ENCODE measurements at places on chromosomes 2 and 18.

DNA sequence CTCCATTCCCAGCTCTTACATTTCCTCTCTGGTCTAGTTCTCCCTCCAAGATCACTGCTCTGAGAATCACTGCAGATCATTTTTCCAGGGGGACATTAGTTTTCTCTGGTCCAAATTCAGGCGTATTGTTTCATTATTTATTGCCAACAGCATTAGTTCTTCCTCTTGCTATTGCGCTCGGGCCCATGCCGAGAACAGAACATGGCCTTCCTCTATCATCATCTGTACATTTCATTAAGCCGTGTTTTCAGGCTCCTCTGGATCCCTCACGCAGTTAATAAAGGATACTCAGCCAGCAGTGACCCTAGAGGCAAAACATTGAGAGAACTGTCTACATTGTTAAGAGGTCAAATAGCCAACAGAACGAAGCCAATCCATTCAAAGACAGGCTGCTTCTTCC lies 63.9 kb downstream of the CCBE1 start:
- no peak for DNase-seq

- DNase-seq: no peak
Measured at GRCh38 chr18:7735196-7735595, 168.1 kb downstream of the PTPRM start.

GRCh38 chr2:231133365-231134099 lies 8.7 kb upstream of the HTR2B start:
- peak; percentile 63 for DNase-seq

GRCh38 chr2:27823569-27823968 lies 52.0 kb downstream of the MRPL33 start:
- no peak for DNase-seq

- no peak for DNase-seq
Measured at GRCh38 chr2:96847586-96847985, 3.8 kb upstream of the ANKRD23 start.

GRCh38 chr2:191321861-191322662 lies 76.9 kb downstream of the MYO1B start:
- DNase-seq: peak; percentile 82

DNA sequence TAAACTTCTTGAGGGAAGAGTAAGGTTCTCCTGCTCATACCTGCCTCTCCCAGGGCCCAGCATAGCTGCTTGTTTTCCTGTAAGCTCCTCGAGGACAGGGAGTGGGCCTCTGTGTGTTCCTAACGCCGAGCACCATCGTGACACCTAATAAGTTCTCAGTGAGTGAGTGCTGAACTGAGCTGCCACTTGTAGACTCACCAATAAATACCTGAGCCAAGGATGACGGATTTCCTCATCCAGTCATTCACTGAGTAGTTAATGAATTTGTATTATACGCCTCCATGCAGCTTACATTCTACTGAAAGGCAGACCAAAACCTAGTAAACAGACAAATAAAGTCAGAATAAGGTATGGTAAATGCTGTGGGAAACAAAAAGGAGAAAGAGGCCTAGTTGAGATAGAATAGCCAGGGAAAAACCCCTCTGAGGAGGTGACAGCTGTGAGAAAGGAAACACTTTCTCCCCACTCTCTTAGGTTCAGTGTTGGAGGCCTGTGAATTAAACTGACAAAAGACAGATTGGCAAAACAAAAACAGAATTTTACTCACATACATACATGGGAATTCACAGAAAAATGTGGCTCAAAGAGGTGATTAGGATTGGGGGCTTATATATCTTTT lies 138.6 kb downstream of the B3GNT2 start:
- DNase-seq: no peak

GRCh38 chr2:237154082-237154638 lies 68.5 kb downstream of the COPS8 start:
- DNase-seq: peak; percentile 76

DNA sequence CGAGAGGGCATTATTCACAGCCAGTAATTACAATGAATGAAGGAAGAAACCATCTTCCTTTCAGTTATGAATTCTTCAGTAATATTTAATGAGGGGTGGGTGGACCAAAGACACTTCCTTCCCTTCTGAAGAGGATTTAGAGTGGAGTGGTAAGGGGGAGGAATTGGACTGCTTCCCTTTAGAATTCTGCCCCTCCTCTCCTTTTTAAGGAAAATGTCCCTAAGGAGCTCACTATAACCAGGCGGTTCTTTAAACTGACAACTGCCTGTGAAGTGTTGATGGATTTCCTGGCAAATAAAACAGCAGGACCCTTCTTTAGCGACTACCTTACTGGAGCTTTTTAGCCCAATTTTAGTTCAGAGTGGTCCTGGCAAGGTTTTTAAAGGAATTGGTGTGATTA lies 86.4 kb downstream of the LIMS1 start:
- DNase-seq: no peak

DNA sequence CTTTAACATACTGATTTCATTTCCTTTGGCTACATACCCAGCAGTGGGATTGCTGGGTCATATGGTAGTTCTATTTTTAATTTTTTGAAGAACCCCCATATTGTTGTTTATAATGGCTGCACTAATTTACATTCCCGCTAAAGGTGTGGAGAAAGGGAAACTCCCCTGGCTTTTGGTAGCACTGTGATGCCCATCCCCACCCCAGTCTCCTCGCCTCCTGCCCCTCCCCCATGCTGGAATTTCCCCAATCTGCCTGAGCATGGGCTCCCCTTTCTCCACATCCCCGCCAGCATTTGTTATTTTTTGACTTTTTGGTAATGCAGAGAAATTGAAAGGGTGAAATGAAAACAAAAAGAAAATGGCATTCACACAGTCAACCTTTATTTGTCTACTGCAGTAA lies 30.0 kb upstream of the SULT1C4 start:
- no peak for DNase-seq

DNA sequence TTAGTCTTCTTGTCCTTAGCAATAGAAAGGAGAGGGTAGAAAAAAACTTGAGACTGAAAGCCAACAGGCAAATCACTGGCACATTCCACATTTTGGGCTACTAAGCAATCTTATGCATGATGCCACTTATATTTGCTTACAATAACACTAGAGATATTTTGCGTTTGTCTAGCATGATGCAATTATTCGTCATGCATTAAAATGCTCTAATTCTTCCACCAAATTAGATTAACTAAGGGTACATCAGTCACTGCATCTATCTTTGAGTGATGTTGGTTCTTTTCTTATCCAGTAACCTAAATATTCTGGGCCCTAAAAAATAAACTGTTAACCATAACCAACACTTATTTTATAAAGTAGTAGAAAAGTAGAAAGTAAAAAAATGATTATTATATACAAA lies 1311.7 kb upstream of the CDH2 start:
- DNase-seq: peak; percentile 6

- DNase-seq: no peak
Measured at GRCh38 chr2:121219866-121220265, 65.1 kb downstream of the TFCP2L1 start.

DNA sequence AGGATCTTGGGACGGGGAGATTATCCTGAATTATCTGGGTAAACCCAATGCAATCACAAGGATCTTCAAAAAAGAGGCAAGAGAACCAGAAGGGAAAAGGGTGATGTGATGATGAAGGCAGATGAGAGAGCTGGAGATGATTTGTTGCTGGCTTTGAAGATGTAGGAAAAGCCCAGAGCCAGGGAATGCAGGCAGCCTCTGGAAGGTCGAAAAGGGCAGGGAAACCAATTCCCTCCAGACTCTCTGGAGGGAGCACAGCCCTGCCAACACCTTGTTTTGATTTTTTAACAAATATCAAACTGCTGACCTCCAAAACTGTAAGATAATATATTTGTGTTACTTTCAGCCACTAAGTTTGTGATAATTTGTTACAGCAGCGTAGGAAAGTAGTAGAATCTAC lies 48.9 kb upstream of the IL1R2 start:
- DNase-seq: no peak

DNA sequence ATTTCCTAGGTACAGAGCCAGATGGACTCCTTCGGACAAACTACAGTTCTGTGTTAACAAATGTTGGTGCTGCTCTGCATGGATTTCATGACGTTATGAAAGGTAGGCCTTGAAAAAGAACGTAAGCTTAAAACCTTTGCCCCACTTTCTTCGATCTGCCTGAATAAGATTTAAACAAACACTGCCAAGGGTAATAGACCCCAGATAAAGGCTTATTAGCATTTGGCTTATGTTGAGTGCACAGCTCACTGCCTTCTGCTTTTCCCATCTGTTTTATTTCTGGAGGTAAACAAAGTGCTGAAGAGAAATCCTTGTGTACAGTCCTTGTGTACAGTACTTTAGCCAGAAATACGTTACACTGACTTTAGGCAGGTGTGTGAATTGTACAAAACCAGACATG lies 50.0 kb upstream of the STON1 start:
- DNase-seq: no peak

DNA sequence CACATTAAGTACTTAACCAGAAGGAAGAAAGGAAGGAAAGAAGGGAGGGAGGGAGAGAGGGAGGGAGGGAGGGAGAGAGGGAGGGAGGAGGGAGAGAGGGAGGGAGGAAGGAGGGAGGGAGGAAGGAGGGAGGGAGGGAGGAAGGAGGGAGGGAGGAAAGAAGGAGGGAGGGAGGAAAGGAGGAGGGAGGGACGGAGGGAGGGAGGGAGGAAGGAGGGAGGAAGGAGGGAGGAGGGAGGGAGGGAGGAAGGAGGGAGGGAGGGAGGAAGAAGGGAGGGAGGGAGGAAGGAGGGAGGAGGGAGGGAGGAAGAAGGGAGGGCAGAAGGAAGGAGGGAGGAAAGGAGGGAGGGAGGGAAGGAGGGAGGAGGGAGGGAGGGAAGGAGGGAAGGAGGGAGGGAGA lies 363.3 kb downstream of the MBD2 start:
- DNase-seq: no peak

DNA sequence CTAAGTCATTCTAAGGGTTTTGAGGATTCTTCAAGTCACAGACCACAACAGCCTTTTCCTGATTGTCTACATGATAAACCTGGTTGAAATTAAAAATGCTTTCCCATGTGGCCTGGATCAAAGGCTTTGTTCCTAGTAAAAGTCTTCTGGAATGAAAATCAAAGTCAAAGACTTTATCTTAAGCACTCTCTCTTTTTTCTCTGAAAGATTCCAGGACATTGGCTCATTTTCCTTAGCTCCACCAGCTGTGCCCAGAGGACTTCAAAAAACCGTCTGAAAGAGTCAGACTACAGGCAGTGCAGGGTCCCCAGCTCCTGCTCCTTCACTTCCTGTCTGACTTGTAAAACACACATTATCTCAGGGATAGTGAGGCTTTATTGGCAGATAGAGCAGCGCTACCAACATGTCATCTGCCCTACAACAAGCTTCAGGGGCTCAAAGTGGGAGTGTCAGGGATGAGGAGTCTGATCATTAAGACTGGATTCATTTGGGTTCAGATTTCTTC lies 148.2 kb downstream of the ESCO1 start:
- DNase-seq: no peak

DNA sequence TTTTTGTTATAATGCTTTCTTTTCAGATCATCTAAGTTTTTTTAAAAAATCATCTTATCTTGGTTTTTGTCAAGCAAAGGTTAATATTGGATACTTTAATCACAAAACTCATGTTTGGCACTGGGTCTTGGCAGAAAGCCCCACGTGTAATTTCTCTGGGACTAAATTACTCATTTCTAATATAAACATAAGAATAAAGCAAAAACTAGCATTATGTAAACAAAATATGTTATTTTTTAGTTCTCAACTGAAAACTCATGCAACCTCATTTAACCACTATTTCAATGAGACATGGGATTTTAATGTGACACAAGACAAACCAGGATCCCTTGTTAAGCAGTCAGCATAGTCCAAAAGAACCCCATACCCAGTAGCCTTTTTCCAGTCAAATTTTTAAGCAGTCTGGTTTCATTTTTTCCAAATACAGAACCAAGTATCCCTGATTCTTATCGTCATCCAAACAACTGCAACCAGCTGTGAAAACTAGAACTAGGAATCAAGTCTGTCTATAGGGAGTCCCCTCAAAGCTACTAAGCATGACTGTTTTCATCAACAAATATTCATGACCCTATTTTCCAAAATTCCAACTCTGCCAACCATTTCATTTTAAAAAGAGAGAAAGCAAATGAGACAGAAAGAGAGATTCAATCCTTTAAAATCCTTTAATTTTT lies 27.1 kb downstream of the PID1 start:
- no peak for DNase-seq

DNA sequence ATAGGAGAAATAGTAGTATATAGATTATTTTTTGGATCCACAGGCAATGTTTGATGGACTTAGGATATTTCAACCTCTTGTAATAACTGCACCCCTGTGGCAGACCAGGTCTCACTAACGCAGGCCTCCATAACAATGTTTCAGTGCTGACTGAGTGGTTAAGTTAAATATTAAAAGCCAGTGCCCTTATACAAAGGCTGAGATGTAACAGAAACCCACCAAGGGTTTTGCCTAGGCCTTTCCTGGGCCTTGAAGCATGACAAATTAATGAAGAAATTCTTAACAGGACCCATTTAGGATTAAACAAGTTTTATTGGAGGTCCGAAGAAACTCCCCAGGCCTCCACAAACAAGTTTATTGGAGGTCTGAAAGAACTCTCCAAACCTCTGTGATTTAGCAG lies 1.6 kb upstream of the SUCLG1 start:
- no peak for DNase-seq

DNA sequence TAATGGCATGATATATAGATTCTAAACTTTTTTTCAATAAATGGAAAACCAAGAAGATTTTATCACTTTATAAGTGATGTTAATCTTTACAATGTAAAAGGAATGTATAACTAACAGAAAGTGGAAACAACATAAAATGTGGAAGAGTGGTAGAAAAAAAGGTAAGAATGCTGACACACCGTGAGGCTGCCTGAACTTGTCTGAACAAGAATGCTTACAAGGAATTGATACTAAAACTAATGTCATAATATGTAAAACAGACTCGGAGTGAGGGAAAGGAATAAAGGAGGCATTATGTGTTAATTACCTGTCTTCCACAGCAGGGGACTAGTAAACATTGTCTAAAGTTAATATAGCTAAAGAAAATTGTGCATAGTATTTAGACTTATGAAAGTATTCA lies 958.8 kb upstream of the TMEFF2 start:
- DNase-seq: no peak

All from fibroblast of skin of scalp (primary cell).